T-helper 1 cell (primary cell): ENCODE measurements at places on chromosomes 11 and 22.

DNA sequence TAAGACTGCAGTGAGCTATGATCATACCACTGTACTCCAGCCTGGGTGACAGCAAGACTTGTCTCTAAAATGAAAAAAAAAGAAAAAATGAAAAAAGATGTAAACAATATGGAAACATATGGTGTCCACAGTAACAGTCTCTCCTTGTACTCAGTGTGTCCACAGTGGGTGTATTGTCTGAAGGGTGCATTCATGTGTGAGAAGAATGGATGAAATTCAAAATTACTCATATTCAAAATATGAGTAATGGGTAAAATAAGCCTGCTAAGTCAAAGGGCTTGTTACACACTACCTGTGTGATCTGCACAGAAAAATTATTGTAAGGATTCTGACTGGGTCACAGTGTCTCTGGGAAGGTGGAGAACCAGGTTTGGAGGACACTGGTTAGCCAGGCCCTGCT, 26.9 kb downstream of the PPFIA1 start:
- DNase-seq: no peak

- DNase-seq: no peak
Observed at GRCh38 chr11:17887779-17888178, 125.1 kb downstream of the SERGEF start.

DNA sequence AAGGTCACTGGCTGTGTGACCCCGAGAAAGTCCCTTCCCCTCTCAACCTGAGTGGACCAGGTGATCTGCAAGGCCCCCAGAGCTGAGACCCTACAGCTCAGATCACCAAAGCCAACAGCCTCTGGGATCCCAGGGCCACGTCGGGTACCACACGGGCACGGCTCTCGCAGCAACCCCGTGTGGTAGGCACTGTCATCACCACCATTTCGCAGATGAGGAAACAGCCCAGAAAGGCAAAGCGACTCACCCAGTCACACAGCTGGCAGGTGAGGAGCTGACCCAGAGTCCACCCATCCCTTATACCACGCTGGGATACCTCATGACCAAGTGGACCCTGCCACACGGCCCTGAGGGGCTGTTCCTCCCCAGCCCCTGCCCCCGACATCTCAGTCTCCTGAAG, 2.8 kb downstream of the ATP5MGL start:
- DNase-seq: no peak

DNA sequence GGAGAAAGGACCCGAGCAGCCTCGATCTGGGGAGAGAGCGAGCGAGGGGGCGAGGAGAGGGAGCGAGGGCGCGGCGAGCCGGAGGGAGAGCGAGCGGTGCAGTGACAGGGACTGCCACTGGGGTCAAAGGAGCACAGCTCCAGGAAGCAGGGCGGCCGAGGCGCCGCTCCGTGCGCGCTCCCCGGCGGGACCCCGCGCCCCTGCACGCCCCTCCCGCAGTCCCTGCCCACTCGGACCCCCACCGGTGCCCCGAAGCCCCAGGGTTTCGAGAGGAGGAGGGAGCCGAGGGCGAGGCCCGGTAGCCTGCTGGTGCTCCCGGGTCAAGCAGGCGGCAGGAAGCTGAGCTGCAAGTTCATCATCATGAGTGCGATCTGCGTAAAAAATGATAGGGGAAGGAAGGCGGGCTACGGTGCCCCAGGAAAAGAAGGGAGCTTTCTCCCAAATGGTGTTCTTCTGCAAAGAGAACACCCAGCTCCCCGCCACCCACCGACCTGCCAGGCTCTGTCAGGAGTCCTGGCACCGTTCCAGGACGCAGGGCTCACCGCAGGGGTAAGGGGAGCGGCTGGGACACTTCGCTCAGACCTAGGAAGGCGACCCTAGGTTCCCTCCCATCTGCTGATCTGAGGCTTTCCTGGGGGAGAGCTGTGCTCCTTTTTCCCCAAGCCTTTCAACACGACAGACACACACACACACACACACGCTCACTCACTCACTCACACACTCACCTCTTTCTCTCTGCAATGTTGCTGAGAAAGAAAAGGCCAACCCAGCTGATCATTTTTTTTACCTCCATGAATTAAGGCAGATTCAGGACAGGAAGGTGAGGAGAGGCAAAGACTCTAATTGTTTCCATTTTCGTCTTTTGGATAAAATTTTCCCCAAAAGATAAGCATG, at the start of gene MPPED2:
Gene MPPED2, minus strand, starts transcription at position 103 of the 894 bp plus-strand sequence. CDS start 5,980 bp downstream, outside the sequence.
- no peak for DNase-seq

GRCh38 chr11:38672445-38672844, 2074.4 kb upstream of the RAG2 start:
- DNase-seq: no peak

- DNase-seq: no peak
Observed at GRCh38 chr11:28318871-28319270, 210.7 kb downstream of the METTL15 start.
